Glomerular endothelial cell (primary cell): ENCODE measurements at places on chromosomes 6 and 20.

GRCh38 chr6:164929408-164929977 is 379.9 kb downstream of the C6orf118 start:
- DNase-seq = no peak

- no peak for DNase-seq
Measured at GRCh38 chr6:41719436-41720261, 15.8 kb downstream of the TFEB start.

DNA sequence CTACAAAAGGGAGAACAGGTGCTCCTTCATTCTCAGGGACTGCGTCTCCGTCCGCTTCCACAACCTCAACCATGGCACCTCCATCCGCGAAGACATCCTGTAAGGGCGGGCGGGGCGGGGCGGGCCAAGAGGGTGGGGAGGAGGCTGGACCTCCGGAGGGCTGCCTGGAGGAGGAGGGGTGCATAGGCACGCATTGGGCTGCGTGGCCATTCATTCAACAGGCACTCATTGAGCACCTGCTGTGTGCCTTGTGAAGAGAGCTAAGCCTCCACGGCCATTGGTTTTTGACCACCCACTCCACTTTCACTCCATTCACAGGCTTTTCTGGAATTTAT is 435 bp downstream of the ZSWIM3 start:
- no peak for DNase-seq

DNA sequence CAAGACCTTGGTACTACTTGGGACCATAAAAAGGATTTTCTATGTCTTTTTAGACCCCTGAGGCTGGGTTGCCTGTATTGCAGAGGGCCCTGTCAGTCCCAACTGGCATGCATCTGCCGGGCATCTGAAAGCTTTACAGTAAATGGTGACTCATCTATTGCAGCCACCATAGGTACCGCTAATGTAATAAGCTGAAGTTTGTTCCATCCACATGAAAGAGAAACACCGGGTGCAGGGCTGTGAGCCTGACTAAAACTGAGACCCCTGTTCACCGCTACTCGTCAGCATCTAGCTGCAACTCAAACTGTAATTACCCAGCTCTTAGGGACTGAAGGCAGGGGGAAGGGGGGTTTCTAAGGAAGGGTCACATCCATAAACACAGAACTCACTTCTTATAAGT is 49.5 kb downstream of the TRERF1 start:
- no peak for DNase-seq

GRCh38 chr6:105907301-105907700 is 178.8 kb upstream of the PRDM1 start:
- no peak for DNase-seq

- DNase-seq = no peak
Measured at GRCh38 chr6:51261691-51262090, 443.0 kb downstream of the TFAP2B start.
